ENCODE measurements at places on chromosomes 6 and 20.

- DNase-seq: no peak
Observed at GRCh38 chr20:49575551-49576060, 7.7 kb upstream of the PTGIS start.

DNA sequence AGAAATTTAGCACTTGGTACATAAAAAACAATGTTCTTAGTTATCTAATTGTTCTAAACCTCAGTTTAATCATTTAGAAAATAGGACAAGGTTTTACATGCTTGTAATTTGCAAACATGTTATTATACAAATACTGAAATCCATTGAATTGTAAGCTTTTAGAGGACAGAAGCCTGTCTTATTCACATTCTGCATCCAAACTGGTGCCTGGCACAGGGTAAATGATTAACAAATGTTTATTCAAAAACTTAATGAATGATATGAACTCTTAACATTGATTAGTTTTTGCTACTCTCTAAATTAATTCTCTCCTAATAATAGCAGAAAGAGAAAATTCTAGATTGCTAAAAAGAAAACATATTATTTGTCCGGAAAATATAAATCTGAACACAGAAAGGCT is 58.4 kb upstream of the MCM9 start:
- no peak for DNase-seq

DNA sequence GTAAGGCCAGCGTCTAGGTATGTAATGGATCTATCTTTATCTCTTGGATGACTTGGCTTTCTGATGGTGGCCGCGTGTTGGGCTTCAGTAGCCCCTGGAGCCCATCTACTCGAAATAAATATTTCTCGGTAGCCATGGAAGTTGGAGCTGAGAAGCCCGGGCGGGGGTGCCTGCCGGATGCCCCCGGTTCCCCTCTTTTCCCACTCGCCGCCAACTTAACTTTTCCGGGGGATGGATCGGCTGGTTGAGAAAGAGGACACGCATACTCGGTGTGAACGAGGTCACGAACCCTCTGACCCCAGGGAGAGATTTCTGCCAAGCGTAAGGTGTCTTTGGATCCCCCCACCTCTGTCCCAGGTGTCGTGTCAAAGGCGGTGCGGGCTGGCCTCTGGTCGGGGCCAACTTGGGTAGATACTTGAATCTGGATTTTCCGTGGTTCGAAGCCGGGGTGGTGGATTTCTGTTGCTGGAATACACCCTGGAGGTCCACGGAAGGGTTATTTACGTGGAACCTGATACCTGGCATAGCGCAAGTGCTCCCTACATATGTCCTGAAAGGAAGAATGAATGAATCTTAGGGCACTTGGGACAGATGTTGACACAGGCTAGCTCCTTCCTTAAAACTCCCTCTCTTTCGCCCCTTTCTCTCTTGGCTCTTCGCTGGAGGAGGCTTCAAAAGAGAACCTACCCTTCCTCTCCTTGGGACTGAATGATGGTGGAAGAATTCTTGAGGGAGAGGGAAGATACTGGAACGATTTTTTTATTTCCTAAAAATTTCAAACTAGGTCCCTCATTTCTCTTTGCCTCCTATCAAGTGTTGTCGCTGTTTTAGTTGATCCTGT is 996 bp downstream of the DOK5 start:
- no peak for DNase-seq

GRCh38 chr6:74319292-74319691 is 623.3 kb downstream of the CD109 start:
- DNase-seq: no peak

- DNase-seq: no peak
Observed at GRCh38 chr20:62741191-62741691, 32.6 kb downstream of the NTSR1 start.

GRCh38 chr20:47117773-47118172 is 223.1 kb downstream of the EYA2 start:
- no peak for DNase-seq

- no peak for DNase-seq
Observed at GRCh38 chr20:32611286-32611685, 26.2 kb upstream of the NOL4L start.

- no peak for DNase-seq
Observed at GRCh38 chr6:41090841-41091761, 18.3 kb downstream of the NFYA start.

DNA sequence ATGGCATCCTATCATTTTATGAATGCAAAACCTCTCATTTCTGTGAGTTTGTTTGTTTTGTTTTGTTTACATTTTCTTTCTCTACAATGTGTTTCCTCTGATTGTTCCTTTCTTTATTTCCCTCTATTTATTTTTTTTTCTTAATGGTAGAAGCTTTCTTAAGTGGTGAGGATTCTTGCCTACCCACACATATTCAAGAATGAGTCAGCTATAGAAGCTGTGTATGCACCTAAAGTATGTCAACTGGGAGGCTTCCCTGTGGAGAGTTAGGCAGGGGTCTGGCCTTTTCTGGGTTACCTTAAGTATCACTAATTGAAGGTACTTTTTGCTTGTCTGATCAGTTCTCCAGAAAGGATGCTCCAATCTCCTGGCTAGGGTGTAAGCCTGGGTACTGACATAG is 354.0 kb downstream of the ESR1 start:
- DNase-seq: no peak

DNA sequence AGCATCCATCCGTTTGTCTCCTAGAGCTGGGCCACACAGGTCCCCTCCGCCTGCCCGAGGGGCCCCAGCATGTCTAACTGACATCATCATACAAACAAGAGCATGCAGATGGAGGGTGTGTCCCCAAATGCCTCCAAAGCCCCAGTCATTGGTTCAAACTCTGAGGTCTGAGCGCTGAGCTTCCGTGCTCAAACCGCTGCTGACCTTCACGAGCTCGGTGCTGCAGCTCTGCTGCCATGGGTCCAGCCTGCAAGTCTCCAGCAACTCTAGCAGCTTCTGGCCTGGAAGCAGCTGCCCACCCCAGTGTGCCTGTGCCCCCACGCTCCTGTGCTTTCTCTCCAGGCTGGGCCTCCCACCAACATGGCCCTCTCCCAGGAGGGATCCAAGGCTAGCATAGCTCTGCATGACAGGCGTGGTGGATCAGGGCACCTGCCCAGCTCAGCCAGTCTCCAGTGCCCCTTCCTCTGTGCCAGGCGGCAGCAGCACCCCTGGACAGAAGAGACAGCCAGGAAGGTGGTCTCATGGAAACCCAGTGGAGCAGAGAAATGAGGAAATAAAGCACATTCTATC is 131.6 kb upstream of the PMEPA1 start:
- peak; percentile 30 for DNase-seq

DNA sequence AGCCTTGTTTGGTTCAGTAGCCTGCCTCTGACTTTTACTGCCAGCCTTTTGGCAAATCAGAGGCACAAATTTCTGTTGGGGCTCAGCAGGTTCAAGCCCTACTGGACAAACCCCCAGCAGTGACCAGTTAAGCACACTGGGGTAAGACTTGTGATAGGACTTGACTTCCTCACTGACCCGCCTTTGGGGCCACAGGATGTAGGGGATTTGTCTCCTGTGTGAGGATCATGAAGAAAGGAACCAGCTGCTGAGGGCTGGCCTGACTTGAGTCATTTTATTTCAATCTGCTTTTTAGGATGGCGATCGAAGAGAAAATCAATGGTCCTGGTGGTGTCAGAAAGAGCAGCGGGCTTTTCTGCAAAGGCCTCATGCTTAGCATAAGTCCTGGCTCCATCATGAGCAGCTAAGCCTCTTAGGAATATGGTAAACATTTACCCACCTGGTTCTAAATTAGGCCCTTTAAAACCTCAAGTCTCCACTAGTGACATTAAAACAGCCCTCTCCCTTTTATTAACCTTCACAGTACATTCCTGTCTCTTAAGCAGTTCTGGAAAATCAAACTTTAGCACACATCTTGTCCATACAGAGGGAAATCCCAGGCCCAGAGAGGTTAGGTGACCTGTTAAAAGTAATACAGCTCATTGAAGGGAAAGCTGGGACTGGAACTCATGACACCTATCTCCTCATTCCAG is 16.6 kb downstream of the CHMP4B start:
- no peak for DNase-seq

Data from liver (tissue), 10 donors.